ENCODE measurements at places on chromosomes 6 and 20.

DNA sequence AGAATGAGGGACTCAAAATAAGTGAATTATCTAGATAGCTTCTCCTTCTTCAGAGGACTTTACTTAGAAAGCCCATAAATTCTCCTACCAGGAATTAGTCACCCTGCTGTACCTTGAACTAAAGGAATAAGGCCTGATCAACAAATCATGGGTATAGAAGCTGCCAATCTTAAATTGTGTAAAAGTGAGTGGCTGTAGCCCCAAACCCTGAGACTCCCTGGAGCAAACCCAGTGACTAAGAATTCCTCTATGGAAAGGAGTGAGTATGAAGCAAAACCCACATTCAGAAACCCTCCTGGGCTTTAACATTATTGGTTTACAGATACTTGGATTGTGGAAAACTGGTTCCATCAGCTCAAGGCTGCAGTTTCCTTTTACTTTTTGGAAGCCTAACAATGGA is 285.8 kb upstream of the TBX18 start:
- H3K27ac ChIP-seq: no peak overlapping the region
- peak; percentile 7 for DNase-seq
- no peak overlapping the region for H3K4me3 ChIP-seq
- H3K36me3 ChIP-seq: no peaks in the 10 kb centered on the region

DNA sequence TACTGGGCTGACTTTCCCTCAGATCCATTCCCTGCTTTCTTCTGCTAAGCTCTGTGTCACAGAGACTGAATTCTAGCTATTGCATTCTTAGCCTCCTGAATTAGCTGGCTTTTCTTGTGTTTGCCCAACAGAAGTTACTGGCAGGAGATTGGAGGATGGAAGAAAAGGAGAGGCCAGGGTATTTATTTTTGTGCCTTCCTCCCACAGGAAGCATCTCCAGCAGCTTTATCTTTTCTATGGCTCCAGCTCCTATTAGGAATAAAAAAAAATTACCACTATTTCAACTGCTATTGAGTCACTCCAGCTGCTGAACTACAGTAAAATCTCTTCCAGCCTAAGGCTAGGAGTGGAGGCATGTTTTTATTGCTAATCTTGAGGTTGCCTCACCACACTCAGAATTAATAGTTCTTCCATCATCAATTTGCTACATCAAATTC is 492.4 kb downstream of the RFPL4B start:
- peak; percentile 4 for DNase-seq
- no peaks in the 10 kb centered on the region for H3K4me1 ChIP-seq
- H3K27ac ChIP-seq: no peak overlapping the region
- no peak overlapping the region for H3K4me3 ChIP-seq
- H3K36me3 ChIP-seq: no peaks in the 10 kb centered on the region

GRCh38 chr6:68343901-68344300 is 291.2 kb upstream of the ADGRB3 start:
- no peaks in the 10 kb centered on the region for H3K27me3 ChIP-seq
- DNase-seq: no peak
- no peaks in the 10 kb centered on the region for H3K4me1 ChIP-seq
- no peaks in the 10 kb centered on the region for H3K36me3 ChIP-seq
- no peak overlapping the region for H3K4me3 ChIP-seq
- no peak overlapping the region for H3K27ac ChIP-seq

GRCh38 chr6:161549977-161550655 is 276.3 kb upstream of the AGPAT4 start:
- H3K4me3 ChIP-seq: no peak overlapping the region
- no peak for DNase-seq
- H3K4me1 ChIP-seq: no peaks in the 10 kb centered on the region
- no peaks in the 10 kb centered on the region for H3K27me3 ChIP-seq
- H3K27ac ChIP-seq: no peak overlapping the region
- no peaks in the 10 kb centered on the region for H3K36me3 ChIP-seq

- no peaks in the 10 kb centered on the region for H3K4me1 ChIP-seq
- H3K27ac ChIP-seq: no peak overlapping the region
- H3K27me3 ChIP-seq: no peaks in the 10 kb centered on the region
- H3K4me3 ChIP-seq: no peak overlapping the region
- no peak for DNase-seq
Measured at GRCh38 chr20:58328836-58329235, 19.3 kb downstream of the RAB22A start.

DNA sequence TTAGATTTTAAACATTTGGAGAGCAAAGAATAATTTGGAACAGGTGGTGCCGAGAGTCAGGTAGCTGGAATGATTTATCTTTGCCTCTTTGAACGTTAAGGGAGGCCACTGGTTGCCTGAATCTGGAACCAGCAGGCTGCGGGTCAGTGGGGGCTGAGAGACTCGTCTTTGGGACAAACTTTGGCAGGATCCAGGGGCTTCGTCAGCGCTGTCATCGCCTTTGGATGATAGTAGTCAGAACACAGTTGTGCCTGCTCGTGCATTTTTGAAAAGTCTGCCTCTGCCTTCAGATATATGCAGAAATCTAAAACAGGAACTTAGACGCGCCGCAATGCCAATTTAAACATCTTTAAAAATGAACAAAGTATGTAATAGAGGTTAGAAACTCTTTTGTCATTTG is 5.0 kb downstream of the EYA2 start:
- H3K27me3 ChIP-seq: peaks cover 21% of the 10 kb centered on the region
- DNase-seq: no peak
- H3K4me1 ChIP-seq: no peaks in the 10 kb centered on the region
- H3K4me3 ChIP-seq: no peak overlapping the region
- H3K36me3 ChIP-seq: no peaks in the 10 kb centered on the region
- no peak overlapping the region for H3K27ac ChIP-seq

DNA sequence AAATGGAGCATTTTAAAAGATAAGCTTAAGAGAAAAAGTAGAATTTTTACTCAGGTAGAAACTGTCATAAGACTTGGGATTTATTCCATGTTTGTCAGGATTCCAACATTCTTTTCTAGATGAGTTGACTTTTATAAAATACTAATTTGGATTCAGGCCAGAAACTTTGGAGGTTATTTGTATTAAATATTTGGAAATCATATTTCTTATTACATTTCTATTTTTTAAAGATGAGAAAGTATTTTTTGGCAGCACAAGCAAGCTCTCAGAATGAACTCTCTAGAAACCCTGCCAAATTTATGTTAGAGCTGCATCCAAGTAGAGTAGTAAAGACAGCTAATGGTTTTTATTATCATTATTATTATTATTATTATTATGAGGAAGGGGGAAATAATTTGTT is 1014.9 kb upstream of the GJE1 start:
- no peaks in the 10 kb centered on the region for H3K4me1 ChIP-seq
- H3K27me3 ChIP-seq: no peaks in the 10 kb centered on the region
- H3K27ac ChIP-seq: no peak overlapping the region
- H3K36me3 ChIP-seq: no peaks in the 10 kb centered on the region

DNA sequence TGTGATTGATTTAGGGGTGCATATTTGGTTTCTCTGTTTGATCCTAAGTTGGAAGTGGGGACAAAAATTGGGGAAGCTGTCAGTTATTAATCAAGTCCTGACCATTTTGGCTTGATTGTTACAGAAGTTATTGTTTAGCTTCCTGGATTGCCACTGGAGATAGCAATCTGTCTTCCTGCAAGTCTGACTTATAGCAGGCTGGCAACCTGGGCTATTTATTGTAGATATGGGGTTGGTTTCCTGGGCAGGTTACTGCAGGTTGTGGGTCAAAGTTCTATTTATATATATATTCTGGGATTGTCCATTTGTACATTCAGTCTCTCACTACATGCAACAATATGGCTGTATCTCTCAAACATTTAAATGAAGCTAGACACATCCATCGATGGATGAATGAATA is 17.8 kb downstream of the KCNS1 start:
- H3K4me3 ChIP-seq: no peak overlapping the region
- no peak overlapping the region for H3K27ac ChIP-seq
- no peak for DNase-seq
- no peaks in the 10 kb centered on the region for H3K27me3 ChIP-seq
- peaks cover 2% of the 10 kb centered on the region for H3K4me1 ChIP-seq

GRCh38 chr6:146337376-146337775 is 206.3 kb upstream of the RAB32 start:
- peak; percentile 15 for DNase-seq
- no peak overlapping the region for H3K4me3 ChIP-seq
- peaks cover 28% of the 10 kb centered on the region for H3K4me1 ChIP-seq

GRCh38 chr20:1870792-1871550 is 24.2 kb upstream of the SIRPA start:
- no peaks in the 10 kb centered on the region for H3K4me1 ChIP-seq
- no peaks in the 10 kb centered on the region for H3K36me3 ChIP-seq
- no peak overlapping the region for H3K4me3 ChIP-seq
- peaks cover 11% of the 10 kb centered on the region for H3K27me3 ChIP-seq

- no peaks in the 10 kb centered on the region for H3K4me1 ChIP-seq
- no peak for DNase-seq
- no peak overlapping the region for H3K4me3 ChIP-seq
- H3K36me3 ChIP-seq: no peaks in the 10 kb centered on the region
- no peaks in the 10 kb centered on the region for H3K27me3 ChIP-seq
Measured at GRCh38 chr6:23180504-23181293, 611.3 kb downstream of the HDGFL1 start.

GRCh38 chr20:23047001-23047737 is 2.3 kb downstream of the THBD start:
- H3K36me3 ChIP-seq: no peaks in the 10 kb centered on the region
- no peak for DNase-seq
- H3K27me3 ChIP-seq: peaks cover 3% of the 10 kb centered on the region
- peak overlapping the region; percentile 62 for H3K4me3 ChIP-seq
- no peak overlapping the region for H3K27ac ChIP-seq

DNA sequence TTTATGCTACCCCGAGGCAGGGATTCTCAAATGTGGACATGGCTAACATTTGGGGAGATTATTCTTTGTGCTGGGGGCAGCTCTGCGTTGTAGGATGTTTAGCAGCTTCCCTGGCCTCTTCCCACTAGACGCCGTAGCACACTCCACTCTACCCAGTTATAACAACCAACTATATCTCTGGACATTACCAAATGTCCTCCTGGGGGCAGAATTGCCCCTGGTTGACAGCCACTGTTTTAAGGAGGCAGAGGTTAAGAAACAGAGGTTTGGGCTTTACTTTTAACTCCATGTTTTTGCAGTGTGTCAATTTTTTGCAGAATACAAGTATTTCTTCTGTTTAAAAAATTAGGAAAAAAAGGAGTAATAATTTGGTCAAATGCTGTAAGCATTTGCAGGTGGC is 56.2 kb upstream of the BMP6 start:
- peaks cover 3% of the 10 kb centered on the region for H3K4me1 ChIP-seq
- H3K27me3 ChIP-seq: peaks cover 8% of the 10 kb centered on the region
- no peak overlapping the region for H3K27ac ChIP-seq
- H3K4me3 ChIP-seq: no peak overlapping the region

DNA sequence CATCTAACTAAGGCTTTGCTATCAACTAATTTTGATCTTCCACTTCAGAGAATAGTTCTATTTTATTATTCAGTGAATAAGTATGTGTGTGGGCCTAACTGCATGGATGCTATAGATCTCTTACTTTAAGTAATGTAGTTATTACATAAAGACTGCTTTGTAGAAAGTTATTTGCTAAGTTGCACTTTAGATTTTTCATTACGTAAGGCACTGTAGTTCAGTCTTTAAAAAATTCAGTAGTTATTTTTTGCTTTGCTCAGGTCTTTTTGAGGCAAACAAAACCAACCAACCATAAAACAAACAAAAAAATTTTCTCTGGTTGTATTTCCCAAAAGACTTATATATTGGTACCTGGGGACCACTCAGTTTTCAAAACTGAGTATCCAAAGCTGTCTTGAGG is 53.0 kb downstream of the KCNQ5 start:
- DNase-seq: no peak
- no peak overlapping the region for H3K4me3 ChIP-seq
- no peaks in the 10 kb centered on the region for H3K4me1 ChIP-seq
- no peaks in the 10 kb centered on the region for H3K27me3 ChIP-seq
- no peaks in the 10 kb centered on the region for H3K36me3 ChIP-seq

DNA sequence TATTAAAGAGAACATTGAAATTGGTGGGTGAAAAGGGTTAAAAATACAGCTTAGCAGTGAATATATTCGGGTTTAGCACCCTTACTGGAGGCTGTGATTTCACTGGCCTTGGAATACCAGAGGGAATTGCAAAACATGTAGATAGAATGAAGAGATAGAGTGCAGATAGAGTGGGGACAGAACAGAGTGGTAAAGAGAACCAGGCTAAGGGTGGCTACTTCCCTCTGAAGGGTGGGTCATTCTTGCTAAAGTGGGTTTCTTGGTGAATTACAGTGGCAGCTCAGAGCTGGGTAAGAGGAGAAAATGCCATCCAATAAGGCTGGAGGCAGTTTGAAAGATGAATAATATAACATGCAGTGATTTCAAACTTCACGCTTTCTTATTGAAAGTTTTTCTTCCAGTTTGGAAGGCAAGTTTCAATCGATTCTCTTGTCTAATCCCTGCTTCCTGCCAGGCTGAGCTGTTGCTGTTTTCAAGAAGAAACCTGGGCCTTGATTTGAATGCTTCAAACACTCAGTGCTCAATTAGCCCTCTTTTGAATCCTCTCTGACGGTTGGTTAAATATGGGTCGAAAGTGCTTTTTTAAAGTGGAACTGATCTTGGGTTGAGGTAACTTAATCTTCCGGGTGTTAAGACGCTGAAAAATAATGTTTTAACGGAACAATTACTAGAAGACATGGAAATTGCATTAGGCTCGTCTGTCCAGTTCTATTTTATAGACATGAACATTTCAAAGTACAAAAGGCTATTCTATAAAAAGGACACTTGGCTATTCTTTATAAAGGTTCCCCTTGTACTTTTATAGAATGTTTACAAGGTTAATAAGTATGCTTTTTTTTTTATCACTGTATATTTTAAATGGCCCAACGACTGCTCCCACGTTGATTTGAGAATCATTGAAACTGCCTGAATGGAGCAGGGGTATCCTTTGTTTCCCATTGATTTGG is 203.3 kb downstream of the BCAS1 start:
- no peak overlapping the region for H3K4me3 ChIP-seq
- H3K27ac ChIP-seq: no peak overlapping the region
- no peaks in the 10 kb centered on the region for H3K36me3 ChIP-seq
- DNase-seq: no peak

- no peaks in the 10 kb centered on the region for H3K27me3 ChIP-seq
- no peaks in the 10 kb centered on the region for H3K36me3 ChIP-seq
- no peaks in the 10 kb centered on the region for H3K4me1 ChIP-seq
- no peak for DNase-seq
- no peak overlapping the region for H3K4me3 ChIP-seq
- no peak overlapping the region for H3K27ac ChIP-seq
Measured at GRCh38 chr6:114301596-114302219, 41.1 kb downstream of the HS3ST5 start.

DNA sequence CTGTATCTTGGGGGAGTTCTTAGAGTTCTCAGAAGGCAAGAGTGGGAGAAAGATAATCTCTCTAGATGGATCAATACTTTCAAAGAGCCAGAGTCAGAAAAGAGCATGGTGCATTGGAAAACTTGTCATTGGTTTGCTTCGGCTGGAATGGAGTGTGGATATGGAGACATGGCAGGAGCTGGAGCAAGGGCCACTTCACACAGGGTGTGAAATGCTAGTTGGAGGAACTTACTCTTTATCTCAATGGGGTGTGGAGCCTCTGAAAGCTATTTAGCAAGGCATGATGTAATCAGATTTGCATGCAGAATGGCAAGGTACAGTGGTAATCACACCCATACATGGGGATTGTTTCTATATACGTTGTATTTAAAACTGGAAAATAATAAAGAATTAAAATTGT is 31.5 kb upstream of the PAQR8 start:
- H3K4me1 ChIP-seq: no peaks in the 10 kb centered on the region
- H3K4me3 ChIP-seq: no peak overlapping the region
- H3K27ac ChIP-seq: no peak overlapping the region
- H3K36me3 ChIP-seq: no peaks in the 10 kb centered on the region

- H3K4me1 ChIP-seq: no peaks in the 10 kb centered on the region
- peaks cover 7% of the 10 kb centered on the region for H3K36me3 ChIP-seq
- H3K4me3 ChIP-seq: no peak overlapping the region
- H3K27me3 ChIP-seq: no peaks in the 10 kb centered on the region
- no peak overlapping the region for H3K27ac ChIP-seq
- DNase-seq: no peak
Measured at GRCh38 chr20:46073443-46073842, 16.3 kb downstream of the NCOA5 start.
